ENCODE measurements at places on chromosomes 2 and 18. TPM values are rescaled to one million over a fixed set of nuclear protein-coding genes. Genes with fewer than 3 reads are reported as not detected.

XIRP2 gene
- total RNA-seq: 3.9 TPM

SLC11A1 gene
- total RNA-seq: 12.7 TPM

EMILIN1 gene
- total RNA-seq: 50.7 TPM

NT5C1B gene
- 18.0 TPM for total RNA-seq

AMER3 gene
- 3.0 TPM for total RNA-seq

ABCG5 gene
- total RNA-seq: not detected

CXCR1 gene
- 0.16 TPM for total RNA-seq

HNMT gene
- 15.7 TPM for total RNA-seq

TGFA gene
- 1.3 TPM for total RNA-seq

SH3RF3 gene
- 16.5 TPM for total RNA-seq

CD226 gene
- 3.0 TPM for total RNA-seq

KIF5C gene
- total RNA-seq: 159 TPM

PRKAG3 gene
- total RNA-seq: 0.39 TPM

SLC66A3 gene
- 46.0 TPM for total RNA-seq

CYP20A1 gene
- total RNA-seq: 40.8 TPM

DYSF gene
- total RNA-seq: 8.9 TPM

SFT2D3 gene
- total RNA-seq: 13.2 TPM

GAL3ST2 gene
- total RNA-seq: 2.8 TPM

MC2R gene
- not detected for total RNA-seq

MYCN gene
- 6.9 TPM for total RNA-seq

TXNDC2 gene
- 15.3 TPM for total RNA-seq

CRYGC gene
- total RNA-seq: not detected

HTR2B gene
- total RNA-seq: 0.37 TPM

ACAA2 gene
- 42.2 TPM for total RNA-seq

KHK gene
- total RNA-seq: 5.3 TPM

CCDC195 gene
- total RNA-seq: not detected

IL37 gene
- 1.5 TPM for total RNA-seq

TEX44 gene
- total RNA-seq: 84.4 TPM

CLEC4F gene
- total RNA-seq: 0.31 TPM

RIT2 gene
- not detected for total RNA-seq

CD28 gene
- 0.24 TPM for total RNA-seq

MC5R gene
- total RNA-seq: 0.31 TPM

GNAL gene
- 12.8 TPM for total RNA-seq

PKP4 gene
- total RNA-seq: 60.0 TPM

FOXD4L1 gene
- total RNA-seq: 0.55 TPM

ASTL gene
- total RNA-seq: 1.6 TPM

LMAN2L gene
- 24.5 TPM for total RNA-seq

IGFBP2 gene
- total RNA-seq: 118 TPM

TTN gene
- total RNA-seq: 30.8 TPM

TOGARAM2 gene
- 2.1 TPM for total RNA-seq

STEAP3 gene
- total RNA-seq: 5.1 TPM

GKN2 gene
- total RNA-seq: not detected
